ENCODE measurements at places on chromosomes 3 and 15.

DNA sequence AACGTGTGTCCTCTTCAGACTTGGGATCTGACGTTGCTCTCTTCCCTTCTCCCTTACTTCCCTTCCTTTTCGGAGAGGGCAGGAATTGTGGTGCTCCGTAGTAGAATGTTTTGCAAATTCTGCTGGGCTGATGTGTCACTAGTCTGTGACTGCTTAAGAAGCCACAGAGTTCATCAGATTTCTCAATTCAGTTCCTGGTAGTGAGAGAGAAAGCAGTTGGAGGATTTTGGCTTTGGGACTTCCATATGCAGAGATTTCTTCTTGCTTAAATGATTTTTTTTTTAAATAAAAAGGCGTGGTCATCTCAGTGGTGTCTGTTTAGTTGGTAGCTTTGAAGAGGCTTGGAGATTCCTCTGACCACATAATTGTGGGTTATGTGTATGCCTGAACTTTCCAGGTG, 10.1 kb downstream of the CEMIP start:
- DNase-seq, result peak; percentile 31

GRCh38 chr3:119595639-119596334, 1.9 kb upstream of the PLA1A start:
- DNase-seq, result peak; percentile 10

DNA sequence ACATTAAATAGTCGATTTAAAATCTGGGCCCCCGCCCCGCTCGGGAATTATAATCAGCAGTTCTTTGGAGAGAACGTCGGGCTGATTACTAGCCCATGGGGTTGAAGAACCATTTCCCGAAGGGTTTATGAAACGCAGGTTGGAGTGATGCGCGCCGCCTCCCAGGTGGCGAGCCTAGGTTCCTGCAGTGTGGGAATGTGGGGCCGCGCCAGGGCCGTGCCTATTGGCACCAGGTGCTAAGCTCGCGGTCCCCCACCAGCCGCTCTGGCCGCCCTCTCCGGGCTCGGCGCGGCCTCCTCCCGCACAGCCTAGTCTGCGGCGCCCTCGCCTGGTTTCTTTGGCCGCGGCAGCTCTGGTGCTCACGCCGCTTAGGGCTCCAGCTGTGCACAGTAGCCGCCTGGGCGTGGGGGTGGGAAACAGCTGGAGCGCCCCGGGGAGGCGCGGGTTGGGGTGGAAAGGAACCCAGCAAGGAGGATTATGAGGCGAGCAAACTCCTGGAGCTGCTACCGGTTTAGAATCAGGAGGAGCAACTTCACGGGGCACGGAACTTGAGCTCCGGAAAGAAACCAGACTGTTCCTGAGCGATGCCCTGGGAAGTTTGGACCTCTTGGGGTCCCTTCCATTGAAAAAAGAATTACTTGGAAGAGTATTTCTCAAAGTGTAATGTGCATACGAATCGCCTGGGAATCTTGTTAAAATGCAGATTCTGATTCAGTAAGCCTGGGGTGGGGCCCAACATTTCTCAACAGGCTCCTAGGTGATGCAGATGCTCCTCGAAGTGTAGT, 5.6 kb upstream of the MECOM start:
- DNase-seq, result peak; percentile 81

- no peak for DNase-seq
These were observed 389.9 kb upstream of the RGMA start for GRCh38 chr15:93478947-93479346.
